ENCODE measurements at places on chromosomes 16 and 17.
A peak's percentile ranks its signal among the peaks of the same experiment; 100 is the strongest.

- DNase-seq = no peak
Measured at GRCh38 chr16:47033176-47033575, 59.7 kb upstream of the DNAJA2 start.

DNA sequence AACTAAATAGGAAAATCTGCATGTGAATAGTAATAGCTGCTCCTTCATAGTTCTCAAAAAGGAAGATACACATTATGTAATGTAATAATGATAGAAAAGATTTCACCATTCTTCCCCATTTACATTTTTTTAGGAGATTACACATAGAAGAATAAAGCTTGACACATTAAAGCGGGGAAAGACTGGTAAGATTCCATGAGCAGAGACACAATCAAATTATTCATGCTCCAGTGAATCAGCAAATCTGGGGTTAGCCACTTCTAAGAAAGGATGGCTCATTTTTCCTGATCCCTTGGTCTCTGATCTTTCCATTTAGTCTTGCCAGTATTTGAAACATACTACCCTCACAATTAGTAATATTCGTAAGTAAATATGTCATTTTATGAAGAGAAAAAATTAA lies 81.9 kb downstream of the CA4 start:
- peak; percentile 75 for DNase-seq

- DNase-seq = peak; percentile 51
Measured at GRCh38 chr17:35568561-35568960, 7.9 kb upstream of the SLFN14 start.

GRCh38 chr17:17682737-17683680 lies 1.8 kb downstream of the RAI1 start:
- DNase-seq = peak; percentile 86

- DNase-seq = peak; percentile 91
Measured at GRCh38 chr17:8192070-8192815, 2.3 kb upstream of the BORCS6 start.

DNA sequence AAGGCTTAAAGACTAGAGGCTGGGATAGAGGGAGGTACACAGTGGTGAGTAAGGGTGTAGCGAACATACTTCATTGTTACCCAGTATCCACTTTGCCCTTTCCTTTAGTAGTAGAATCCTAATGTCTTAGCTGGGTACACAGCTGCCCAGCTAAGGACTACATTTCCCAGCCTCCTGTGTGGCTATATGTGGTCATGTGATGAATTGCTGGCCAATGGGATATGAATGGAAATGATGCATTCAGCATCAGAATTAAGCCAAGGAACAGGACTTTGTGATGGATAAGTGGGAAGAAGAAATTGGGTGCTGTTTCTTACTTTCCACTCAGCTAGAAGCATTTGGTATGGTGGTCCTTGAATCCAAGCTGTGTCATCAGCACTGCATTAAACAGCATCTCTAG lies 55.9 kb downstream of the FOXL1 start:
- DNase-seq = peak; percentile 71

DNA sequence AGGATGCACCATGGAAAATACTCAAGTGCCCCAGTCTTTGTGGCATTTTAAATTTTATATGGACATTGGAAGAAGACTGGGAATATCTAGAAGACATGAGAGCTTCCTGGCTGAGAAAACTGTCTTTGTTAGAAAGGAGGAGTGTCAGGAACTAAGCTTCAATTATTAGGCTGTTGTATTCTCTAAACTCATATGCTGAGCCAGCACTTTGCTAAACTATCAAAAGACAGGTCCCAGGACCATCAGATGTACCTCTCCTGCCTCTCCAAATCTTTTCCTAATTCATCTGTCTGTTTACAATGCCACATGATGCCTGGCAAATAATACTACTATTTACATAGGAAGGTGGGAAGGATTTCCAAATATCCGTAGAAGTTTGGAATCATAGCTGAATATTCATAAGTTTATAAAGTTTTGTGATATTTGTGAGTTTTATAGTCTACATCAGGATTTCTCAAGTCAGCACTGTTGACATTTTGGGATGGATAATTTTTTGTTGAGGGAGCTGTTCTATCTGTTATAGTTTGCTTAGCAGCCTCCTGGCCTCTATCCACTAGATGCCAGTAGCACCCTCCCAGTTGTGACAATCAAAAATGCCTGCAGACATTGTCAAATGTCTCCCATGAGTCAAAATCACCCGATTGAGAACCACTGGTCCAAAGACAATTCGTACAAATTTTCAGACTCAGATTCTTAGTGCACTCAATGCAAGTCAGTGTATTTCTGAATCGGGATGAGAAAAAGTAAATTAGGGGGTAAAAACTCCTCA lies 61.2 kb upstream of the NETO2 start:
- DNase-seq = no peak

DNA sequence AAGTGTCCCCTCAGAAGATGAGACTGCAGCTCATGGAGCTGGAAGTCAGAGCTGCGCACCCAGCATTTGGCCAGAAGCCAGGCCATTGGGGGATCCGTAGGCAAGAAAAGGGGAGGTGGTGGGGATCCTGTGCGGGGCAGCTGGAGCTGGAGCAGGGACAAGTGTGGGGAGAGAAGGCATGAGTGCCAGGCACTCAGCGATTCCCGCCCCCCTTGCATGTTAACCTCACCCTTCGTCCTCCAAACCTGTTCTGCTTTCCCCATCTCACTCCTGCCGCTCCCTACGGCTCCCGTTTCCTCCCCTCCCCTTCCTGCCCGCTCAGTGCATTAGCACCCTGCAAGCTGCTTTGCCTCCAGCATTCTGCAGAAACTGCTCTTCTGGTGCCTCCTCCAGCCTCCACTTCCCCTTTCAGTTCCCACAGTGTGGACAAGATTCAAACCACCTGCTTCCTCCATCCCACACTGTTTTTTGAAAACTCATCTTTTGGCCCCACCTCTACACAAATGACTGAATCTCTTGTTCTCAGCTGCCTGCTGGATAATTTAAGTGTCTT lies 5.6 kb downstream of the ALOX15 start:
- DNase-seq = no peak

- no peak for DNase-seq
Measured at GRCh38 chr17:44312396-44313104, 4.1 kb downstream of the RUNDC3A start.

DNA sequence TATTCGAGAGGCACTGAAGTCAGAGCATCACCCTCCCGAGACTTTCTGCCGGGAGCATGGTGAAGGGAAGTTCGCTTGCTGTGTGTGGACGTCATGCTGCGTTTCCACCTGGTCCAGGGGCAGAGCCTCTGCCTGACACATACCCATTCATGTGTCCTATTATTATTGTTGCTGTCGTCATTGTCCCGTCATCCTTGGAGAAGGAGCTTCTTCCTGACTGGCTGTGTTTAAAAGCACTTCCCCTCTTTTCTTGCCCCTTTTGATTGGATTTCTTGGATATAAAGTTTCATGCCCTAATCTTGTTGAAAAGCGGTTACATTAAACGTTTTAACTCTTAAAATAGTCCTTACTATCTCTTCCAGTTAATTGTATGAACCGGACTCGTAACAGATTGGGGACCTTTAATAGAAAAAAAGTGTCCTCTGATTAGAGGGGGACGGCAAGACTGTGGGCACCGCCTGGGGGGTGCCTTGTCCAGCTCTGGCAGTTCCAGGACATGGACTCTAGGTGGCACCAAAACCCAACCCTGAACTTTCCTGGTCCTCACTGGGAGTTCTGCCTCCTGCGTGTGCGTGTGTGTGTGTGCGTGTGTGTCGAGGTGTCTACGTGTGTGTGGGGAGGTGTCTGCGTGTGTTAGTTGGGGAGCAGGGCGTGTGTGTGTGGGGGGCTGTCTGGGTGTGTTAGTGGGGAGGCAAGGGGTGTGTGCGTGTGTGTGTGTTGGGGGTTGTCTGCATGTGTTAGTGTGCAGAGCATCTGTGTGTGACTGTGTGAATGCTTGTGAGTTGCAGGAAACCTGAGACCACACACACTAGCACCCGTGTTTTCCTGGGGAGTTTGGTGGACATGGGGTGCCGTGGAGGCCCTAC lies 133.3 kb upstream of the CIBAR2 start:
- DNase-seq = peak; percentile 69

DNA sequence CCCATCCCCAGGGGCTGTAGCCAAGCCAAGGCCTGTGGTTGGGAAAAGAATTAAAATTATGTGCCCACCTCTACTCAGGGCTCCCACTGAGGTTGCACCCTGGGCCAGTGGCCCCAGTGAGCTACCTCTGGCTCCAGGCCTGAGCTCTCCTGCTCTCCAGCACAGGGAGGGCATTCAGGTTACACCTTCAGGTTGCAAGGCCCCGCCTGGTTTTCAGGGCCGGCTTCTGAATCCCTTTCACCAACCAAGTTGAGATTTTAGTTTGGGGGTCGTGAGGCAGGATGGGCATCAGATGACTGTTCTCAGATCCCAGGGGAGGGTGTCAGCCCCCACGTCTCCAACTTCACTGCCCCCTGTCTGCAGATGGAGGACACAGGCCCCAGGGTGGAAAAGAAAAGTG lies 8.0 kb upstream of the KATNB1 start:
- no peak for DNase-seq

GRCh38 chr16:51542981-51543815 lies 392.1 kb upstream of the SALL1 start:
- no peak for DNase-seq

DNA sequence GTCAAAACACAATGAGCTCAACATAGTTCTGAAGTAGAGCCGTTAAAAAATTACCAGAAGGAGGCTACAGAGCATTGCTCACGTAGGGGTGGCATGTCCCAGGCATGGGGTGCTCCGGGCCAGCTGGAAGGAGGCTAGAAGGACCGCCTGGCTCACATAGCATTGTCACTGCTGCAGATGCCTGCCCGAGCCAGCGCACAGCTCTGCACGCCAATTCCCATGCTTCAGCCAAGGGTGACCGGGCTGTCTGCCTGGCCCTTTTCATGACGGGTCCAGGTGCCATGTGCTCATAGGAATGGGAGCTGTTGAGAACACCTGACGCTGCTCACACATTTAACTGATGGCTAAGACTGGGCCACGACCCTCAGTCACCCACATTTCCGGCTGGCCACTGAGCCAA lies 228.9 kb upstream of the FOXF1 start:
- no peak for DNase-seq

DNA sequence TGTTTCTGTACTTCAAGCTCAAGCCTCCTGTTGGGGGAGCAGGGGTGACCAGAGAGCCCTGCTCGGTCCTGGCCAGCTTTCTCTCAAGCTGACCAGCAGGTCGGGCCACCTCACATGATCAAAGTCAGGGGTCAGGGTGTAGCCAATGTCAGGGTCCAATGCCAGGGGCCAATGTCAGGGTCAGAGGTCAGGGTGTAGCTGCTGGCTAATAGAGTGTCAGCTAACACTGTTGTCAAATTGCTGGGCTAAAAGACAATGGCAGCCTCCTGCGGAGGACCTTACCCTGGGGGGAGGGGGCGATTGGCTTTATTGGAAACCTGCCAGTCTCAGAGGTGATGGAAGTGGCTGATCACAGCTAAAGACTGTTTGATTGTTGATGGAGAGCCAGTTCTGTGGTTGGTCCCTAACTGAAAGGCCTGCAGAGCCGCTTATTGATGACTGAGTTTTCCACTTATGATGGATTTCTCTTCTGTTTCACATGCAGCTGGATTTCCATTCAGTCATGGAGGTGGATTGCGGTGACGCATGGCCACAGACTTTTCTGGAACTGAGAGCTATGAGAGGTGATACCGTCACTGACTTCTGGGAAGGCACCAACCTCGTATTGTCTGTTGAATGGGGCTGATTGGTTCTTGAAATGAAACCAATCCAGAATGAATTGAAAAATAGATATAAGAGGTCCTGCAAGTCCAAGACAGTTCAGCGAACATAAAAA lies 97.4 kb upstream of the ZFHX3 start:
- DNase-seq = no peak

GRCh38 chr16:57299009-57299718 lies 14.7 kb upstream of the PLLP start:
- DNase-seq = no peak

DNA sequence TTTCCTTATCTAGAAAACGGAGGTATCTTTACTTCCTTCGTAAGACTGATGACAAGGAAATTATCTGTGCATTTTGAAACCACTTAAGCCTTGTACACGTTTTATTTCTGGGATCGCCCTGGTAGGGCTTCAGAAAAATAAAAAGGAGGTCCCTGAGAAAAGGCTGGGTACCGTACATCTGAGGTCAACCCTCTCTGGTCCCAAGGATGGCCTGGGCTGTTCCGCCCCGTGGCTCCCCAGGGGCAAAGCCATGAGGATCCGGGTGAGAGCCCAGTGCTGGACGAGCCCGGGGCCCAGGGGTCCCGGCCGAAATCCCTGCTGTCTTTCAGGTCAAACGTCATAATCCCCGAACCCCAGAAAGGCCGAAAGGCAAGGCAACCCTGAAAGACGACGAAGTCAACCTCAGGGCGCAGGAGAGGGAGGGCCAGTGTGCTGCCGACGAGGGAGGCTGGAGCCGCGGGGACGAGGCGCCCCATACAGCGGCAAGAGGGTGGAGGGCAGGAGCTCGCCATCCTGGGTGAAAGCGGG lies 656 bp upstream of the FUS start:
- no peak for DNase-seq

DNA sequence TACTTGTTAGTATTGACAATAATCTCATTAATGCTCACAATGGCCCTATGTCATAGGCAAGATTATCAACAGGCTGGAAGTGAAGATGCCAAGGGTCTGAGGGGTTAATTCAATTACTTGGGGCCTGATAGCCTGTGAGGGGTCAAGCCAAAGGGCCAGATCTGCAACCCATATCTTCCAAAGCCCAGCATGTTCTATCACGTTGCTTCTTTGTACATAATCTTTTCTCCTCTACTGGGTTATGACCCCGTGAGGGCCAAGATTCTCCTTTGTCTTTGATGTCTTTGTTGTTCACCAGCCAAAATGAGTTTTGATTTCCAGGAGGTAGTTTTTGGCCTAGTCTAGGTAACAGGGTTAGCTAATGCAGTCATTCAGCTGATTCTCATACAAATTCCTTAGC lies 347.2 kb downstream of the UTP18 start:
- DNase-seq = no peak

GRCh38 chr17:34998205-34998604 lies 17.9 kb downstream of the LIG3 start:
- DNase-seq = peak; percentile 80

DNA sequence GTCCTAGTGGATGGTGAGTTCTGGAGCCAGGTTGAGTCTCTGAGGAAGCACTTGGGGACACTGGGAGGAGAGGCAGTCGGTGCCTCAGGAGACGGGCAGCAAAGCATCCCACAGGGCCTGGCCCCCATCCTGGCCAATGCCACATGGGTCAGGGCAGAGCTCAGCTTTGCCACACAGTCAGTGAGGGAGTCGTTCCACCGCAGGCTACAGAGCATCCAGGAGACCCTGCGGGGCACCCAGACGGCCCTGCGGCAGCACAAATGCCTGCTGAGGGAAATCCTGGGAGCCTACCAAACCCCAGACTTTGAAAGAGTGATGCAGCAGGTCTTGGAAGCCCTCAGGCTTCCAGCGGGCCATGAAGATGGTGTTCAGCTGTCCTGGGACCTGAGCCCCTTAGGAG lies 39.7 kb downstream of the PLD6 start:
- DNase-seq = no peak

DNA sequence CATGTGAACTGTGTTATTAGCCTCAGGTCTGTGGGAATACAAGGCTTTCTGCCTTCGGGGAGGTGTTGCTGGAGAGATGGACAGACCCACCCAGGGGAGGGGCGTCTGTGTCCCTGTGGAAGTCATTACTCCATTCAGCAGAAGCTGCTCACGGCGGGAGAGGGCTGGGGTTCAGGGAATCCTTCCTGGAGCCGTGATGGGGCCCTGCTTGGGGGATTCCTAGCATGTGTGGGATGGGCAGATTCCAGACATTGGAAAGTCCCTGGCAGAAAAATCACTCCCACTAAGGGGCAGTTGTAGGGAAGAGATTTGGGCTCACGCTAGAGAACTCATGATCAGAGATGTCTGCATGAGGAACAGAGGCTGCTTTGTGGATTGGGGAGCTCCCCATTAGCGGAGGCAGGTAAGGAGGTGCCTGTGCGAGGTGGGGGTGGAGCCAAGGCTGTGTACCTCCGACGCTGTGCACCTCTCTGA lies 56.3 kb upstream of the IL34 start:
- DNase-seq = peak; percentile 65
